Stimulated activated CD8-positive, alpha-beta memory T cell treated with anti-CD3 and anti-CD28 coated beads, Interleukin-2, amount 100 ng/mL, for 1 hour (primary cell): ENCODE measurements at places on chromosomes 2 and 18.

- no peak for DNase-seq
These were observed 4.8 kb downstream of the TNFRSF11A start for GRCh38 chr18:62329691-62330454.

- no peak for DNase-seq
These were observed 16.5 kb downstream of the NMUR1 start for GRCh38 chr2:231513746-231514224.

GRCh38 chr2:70442301-70443077 lies 111.1 kb downstream of the TGFA start:
- no peak for DNase-seq

- DNase-seq = no peak
These were observed 1152.0 kb upstream of the CDH2 start for GRCh38 chr18:29328932-29329331.

DNA sequence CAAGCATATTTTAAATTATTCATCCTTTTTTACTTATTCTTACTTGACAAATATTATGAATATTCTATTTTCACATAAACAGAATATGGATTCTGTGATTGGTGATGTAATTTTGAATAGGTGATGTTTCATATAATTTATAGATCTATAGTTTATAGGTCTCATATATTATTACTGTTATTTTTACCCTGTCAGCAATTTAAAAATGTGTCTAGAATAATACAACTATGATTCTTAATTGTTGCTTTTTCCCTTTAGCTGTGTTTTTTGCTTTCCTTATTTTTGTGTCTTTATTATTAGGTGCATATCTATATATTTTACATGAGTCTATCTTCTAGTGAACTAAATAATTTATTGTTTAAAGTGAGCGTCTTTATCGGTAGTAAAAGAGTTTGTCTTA lies 226.7 kb upstream of the FSIP2 start:
- DNase-seq = no peak

DNA sequence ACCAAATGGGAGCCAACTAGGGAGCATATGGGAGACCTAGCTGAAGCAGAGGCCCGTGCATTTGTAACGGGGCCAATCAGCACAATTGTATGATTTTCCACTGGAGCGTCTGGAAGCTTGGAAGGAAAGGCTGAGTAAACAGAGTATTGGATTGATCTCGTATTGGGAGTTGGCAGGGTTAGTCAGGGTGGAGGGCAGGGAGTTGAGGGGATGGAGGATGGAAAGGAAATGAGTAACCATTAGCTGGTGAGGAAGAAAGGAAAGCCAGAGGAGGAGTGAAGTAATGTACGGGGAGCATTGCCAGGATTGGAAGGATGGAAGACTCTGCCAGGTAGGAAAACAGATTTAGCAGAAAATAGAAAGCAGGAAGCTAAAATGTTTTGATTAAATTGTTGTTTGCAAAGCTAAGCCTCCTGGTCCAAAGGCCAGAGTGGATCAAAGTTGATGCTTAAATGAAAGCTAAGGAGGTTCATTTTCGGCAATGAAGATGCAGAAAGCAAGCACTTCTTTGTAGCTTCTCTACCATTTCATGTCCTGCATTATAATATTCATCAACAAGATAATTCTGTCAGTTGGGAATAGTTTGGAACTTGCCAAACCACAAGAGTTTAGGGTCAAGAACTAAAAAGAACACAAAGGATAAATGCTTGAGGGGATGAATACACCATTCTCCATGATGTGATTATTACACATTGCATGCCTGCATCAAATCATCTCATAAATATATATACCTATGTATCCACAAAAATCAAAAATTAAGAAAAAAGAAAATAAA lies 75.6 kb upstream of the TTN start:
- no peak for DNase-seq

GRCh38 chr18:54240629-54241107 lies 16.2 kb upstream of the MBD2 start:
- no peak for DNase-seq

DNA sequence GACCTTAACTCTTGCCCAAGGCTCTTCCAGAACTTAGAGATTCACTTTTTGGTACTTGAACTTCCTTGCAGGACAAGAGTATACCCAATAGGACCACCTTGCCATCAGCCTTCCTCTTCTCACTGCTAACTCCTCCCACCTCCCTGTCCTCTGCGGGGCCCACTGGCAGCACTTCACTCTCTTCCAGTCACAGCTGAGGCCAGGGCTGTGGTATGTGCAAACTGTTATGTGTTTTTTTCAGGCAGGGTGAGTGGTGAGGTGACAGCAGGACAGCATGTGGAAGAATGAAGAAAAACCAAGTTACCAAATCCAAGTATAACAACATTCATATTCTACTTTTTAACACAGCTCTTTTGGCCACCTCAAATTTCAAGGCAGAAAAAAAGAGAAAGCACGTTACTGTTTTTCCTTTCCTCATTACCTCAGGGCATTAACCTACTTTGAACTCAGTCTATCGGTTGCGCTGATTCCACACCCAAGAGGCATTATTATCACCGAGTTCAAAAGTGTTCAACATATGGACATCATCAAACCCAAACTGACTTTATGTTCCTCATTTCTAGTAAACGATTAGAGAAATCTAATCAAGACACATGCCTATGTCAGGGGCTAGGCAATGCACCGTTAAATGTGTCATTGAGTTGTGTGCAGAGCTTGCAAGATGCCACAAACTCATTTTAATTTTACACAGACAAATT lies 605.2 kb upstream of the SYT4 start:
- no peak for DNase-seq

GRCh38 chr2:102005989-102006885 lies 14.5 kb downstream of the IL1R2 start:
- DNase-seq = no peak

- no peak for DNase-seq
These were observed 120.7 kb downstream of the FEZ2 start for GRCh38 chr2:36477315-36477714.

GRCh38 chr2:147017951-147018645 lies 826.7 kb upstream of the ACVR2A start:
- no peak for DNase-seq

GRCh38 chr18:58845928-58846724 lies 18.6 kb upstream of the ZNF532 start:
- no peak for DNase-seq

- DNase-seq = no peak
These were observed 359.5 kb upstream of the ETAA1 start for GRCh38 chr2:67037655-67038054.

DNA sequence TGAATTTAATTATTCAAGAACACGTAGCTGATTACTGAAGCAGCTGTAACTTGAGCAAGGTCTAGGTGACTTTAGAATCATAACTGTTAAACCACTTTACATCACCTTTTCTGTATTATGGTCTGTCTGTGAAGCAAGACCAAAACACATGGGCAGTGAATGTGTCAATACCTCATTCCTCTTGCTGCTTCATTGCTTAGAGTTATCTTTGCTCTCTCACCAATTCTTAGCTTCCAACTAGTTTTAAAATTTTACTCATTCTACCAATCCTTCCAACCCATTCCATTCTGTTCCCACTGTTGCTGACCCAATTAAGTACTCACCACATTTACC lies 80.2 kb downstream of the MIB1 start:
- DNase-seq = no peak

- DNase-seq = no peak
These were observed 365.2 kb downstream of the AKAIN1 start for GRCh38 chr18:4831791-4832375.

GRCh38 chr2:172079838-172080640 lies 5.3 kb upstream of the DLX1 start:
- no peak for DNase-seq

- DNase-seq = no peak
These were observed 264.7 kb downstream of the CYP26B1 start for GRCh38 chr2:71882949-71883472.

GRCh38 chr2:150135223-150135883 lies 352.1 kb downstream of the RND3 start:
- no peak for DNase-seq

GRCh38 chr2:30225131-30225762 lies 6.1 kb upstream of the LBH start:
- DNase-seq = no peak

GRCh38 chr2:106960683-106961161 lies 74.8 kb upstream of the ST6GAL2 start:
- no peak for DNase-seq

DNA sequence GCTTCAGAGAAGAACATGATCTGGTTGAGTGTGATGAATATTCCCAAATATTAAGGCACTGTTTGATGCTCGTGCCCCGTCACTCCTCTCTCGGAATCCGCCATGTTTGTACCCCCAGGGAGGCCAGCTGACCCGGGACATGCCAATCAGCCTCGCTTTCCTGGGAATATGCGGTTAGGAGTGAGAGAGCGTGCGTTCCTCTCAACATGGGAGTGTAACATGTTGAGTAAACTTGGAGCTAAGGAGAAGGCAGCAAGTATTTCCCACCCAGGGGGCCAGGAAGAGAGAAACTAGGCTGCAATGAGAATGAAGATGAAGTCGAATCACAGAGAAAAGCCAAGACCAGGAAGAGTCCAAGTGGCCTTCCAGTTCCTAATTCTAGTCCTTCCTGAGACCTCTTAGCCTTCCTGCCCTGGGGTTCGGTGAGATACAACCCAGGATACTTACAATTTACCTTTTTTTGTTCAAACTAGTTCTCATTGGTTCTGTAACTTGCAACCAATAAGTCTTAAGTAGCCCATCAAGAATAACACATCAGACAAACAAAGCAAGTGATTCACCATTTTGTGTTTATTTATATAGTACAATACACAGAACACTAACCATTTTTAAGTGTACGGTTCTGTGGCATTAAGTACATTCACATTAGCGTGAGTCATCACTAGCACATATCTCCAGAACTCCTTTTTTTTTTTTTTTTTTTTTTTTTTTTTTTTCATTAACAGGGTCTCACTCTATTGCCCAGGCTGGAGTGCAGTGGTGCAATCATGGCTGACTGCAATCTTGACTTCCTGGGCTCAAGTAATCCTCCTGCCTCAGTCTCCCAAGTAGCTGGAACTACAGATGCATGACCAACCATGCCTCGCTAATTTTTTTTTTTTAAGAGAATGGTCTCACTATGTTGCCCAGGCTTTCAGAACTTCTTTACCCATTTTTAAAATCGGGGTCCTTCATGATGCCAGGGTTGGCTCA lies 36.4 kb upstream of the SLC1A4 start:
- no peak for DNase-seq

GRCh38 chr2:221178139-221178538 lies 394.0 kb downstream of the EPHA4 start:
- no peak for DNase-seq
